ENCODE measurements at places on chromosomes 4 and X. TPM values are rescaled to one million over a fixed set of nuclear protein-coding genes. Genes with fewer than 3 reads are reported as not detected.

KIAA1210 gene
- not detected for total RNA-seq

SLC9A7 gene
- total RNA-seq, result 12.0 TPM

DEFB131A gene
- not detected for total RNA-seq

- H3K36me3 ChIP-seq, result no peaks in the 10 kb centered on the region
- no peaks in the 10 kb centered on the region for H3K4me1 ChIP-seq
- no peak for DNase-seq
- H3K27me3 ChIP-seq, result no peaks in the 10 kb centered on the region
- H3K4me3 ChIP-seq, result no peak overlapping the region
Measured at GRCh38 chr4:4968161-4968725, 51.0 kb downstream of the CYTL1 start.

- DNase-seq, result no peak
- H3K4me3 ChIP-seq, result no peak overlapping the region
- H3K27me3 ChIP-seq, result no peaks in the 10 kb centered on the region
- no peak overlapping the region for H3K27ac ChIP-seq
- H3K4me1 ChIP-seq, result no peaks in the 10 kb centered on the region
Measured at GRCh38 chrX:25561190-25561589, 545.4 kb upstream of the ARX start.

Measured in activated CD4-positive, alpha-beta memory T cell treated with anti-CD3 and anti-CD28 coated beads, Interleukin-2, amount 10 ng/mL, durations not matched to agents 7 days and 5 days (primary cell).